ENCODE measurements at places on chromosomes 6 and 20. TPM values are rescaled to one million over a fixed set of nuclear protein-coding genes. Genes with fewer than 3 reads are reported as not detected.

DNA sequence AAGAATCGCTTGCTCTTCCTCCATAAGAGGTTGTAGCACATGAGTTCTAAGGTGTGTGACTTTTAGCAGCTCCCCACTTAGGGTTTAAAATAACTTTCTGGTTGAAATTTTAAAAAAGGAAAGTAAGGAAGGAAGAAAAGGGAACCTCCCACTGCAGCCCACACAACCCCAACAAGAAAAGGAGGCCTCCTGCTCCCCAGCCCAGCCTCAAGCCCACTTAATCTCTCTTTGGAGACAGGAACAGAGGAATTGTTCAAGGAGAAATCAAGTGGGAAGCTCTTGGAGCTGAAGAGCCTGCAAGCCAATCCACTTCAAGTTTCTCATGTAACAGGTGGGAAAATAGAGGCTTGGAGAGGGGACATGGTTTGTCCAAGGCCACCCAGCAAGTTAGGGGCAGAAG is 39.1 kb upstream of the PREX1 start:
- DNase-seq: no peak

DNA sequence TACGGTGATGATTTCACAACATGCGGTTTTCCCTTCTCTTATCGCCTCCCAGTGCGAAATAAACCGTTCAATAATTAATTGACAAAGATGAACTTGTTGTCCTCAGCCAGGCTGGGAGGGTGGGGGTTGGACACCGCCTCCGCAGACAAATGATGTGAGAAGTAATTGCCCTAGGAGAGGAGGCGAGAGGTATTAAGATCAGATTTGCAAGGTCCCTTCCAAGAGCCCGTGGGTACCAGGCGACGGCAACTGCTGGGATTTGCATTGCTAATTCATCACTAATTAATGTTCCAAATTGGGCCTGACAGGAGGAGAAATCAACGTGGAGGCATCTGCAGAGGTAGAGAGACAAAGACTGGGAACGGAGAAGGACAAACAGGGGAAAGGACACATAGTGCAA is 90.2 kb upstream of the CCDC167 start:
- DNase-seq: no peak

The PI16 gene
- 10.1 TPM for total RNA-seq

DNA sequence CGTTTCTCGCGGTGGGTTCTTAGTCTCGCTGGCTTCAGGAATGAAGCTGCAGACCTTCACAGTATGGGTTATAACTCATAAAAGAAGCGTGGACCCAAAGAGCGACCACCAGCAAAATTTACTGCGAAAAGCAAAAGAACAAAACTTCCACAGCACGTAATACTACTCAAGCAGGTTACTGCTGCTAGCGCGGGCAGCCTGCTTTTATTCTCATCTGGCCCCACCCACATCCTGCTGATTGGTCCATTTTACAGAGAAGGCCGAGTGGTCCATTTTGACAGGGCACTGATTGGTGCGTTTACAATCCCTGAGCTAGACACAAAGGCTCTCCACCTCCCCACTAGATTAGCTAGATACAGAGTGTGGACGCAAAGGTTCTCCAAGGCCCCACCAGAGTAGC is 17.4 kb downstream of the LY86 start:
- no peak for DNase-seq

GRCh38 chr20:45994761-45995493 is 13.8 kb upstream of the MMP9 start:
- DNase-seq: no peak

GRCh38 chr6:87682310-87682709 is 19.7 kb downstream of the AKIRIN2 start:
- DNase-seq: no peak

The RNF8 gene
- total RNA-seq: 16.7 TPM

DNA sequence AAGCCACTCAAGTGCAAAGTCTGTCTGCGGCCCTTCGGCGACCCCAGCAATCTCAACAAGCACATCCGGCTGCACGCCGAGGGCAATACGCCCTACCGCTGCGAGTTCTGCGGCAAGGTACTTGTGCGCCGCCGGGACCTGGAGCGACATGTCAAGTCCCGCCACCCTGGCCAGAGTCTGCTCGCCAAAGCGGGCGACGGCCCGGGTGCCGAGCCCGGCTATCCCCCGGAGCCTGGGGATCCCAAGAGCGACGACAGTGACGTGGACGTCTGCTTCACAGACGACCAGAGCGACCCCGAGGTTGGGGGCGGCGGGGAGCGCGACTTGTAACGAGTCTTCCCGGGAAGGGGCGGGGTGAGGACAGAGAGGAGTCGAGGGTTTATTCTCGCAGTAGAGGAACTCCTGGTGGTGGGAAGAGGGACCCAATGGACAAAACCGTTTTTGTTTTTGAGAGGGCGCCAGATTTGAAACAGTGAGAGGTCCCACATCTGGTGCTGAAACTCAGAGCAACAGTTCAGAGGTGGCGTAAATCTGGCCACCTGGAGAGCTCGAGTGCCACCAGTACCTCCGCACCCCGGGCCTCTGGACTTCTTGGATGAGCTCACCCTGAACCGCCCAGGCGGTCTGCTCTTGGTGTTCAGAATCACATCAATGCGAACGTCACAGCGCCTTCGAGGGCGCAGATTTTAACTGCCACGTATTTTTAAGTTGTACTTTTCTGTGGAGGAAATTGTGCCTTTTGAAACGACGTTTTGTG is 8.0 kb downstream of the PRDM13 start:
- DNase-seq: no peak

DNA sequence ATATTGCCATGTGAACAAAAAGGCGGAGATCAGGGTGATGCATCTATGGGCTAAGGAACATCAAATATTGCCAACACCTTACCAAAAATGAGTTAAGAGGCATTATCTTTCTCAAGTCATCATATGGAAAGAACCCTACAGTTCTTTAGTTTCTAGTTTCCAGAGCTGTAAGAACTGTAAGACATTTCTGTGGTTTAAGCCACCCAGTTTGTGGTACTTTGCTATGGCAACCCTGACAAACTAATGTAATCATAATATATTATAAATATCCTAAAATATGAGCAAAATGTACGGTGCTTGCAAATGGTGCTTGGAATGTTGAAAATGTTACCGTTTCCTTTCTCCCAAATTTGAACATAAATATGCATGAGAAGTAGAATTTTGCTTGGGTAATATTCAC is 349.6 kb downstream of the PHF3 start:
- DNase-seq: no peak

The OR2J2 gene
- total RNA-seq: not detected

The CDC5L gene
- total RNA-seq: 23.3 TPM

- no peak for DNase-seq
These were observed 3.5 kb downstream of the CTNNBL1 start for GRCh38 chr20:37697314-37697713.

DNA sequence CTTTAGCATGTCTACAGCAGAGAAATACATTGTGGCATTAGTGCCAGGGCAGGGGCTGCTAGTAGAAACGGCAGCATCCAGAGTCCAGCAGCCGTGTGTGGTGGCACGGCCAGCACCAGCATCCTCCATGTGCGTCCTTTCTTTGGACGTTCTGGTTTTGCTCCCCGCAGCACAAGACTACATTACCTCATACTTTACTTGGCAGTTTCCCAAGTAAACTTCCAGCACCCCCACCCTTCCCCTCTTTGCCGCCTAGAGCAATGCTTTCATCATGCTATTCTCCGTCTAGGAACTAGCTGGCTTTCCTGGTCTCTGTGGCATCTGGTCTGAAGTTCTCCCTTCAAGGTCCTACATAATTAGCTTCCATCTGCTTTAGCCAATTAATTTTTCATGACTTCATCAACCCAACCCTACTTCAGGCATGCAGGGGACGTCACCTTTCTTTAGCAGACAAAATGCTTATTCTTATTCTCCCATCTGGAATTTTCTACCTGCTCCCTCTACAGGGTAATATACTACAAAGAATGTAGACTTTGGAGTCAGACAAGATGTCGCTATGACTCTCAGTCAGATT is 67.6 kb downstream of the BLOC1S5 start:
- DNase-seq: peak; percentile 35

DNA sequence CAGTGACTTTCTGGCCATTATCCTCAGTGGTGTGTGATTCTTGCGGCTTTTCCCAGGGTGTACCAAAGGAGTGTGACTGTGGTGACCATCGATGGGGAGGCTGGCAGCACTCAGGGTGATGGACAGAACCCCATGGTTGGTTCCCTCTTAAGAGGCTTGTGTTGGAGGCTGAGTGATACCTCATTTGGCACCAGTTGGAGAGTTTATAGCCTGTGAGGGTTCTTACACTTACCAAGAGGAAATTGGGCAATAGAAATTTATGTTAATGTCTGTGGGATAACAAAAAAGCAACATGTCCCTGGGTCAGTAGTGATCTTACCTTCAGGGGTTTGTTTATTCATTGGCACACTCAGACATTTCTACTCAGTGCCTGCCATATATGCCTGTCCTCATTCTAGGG is 37.2 kb downstream of the DAAM2 start:
- DNase-seq: no peak
